ENCODE measurements at places on chromosomes 7 and 10. TPM values are rescaled to one million over a fixed set of nuclear protein-coding genes. Genes with fewer than 3 reads are reported as not detected.

GRCh38 chr10:12431151-12432101 lies 82.1 kb downstream of the CAMK1D start:
- no peak for DNase-seq

The AFAP1L2 gene
- total RNA-seq: 6.5 TPM

DNA sequence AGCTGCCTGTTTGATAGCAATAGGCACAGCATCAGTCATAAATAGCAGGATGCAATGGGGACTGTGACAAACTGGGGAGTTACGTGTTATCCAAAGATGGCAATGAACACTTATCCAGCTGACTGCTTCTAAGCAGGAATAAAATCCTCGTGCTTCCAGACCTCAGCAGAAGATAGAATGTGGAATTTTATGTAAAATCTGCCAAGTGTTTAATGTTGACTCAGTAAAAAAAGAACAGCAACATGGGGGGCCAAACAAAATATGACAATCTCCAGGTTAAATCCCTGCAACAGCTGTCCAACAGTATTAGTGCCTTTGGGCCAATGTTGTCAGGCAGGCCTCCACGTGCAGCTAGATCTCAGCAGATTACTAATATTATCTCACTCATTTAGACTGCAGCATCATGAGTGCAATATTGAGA lies 127.3 kb downstream of the SEMA3C start:
- no peak for DNase-seq

- no peak for DNase-seq
Measured at GRCh38 chr7:5041047-5041446, 4.6 kb upstream of the RBAK start.

The SEMA3D gene
- total RNA-seq: 4.5 TPM

GRCh38 chr10:2592360-2593160 lies 474.8 kb upstream of the PFKP start:
- DNase-seq: no peak

The MRLN gene
- total RNA-seq: not detected

DNA sequence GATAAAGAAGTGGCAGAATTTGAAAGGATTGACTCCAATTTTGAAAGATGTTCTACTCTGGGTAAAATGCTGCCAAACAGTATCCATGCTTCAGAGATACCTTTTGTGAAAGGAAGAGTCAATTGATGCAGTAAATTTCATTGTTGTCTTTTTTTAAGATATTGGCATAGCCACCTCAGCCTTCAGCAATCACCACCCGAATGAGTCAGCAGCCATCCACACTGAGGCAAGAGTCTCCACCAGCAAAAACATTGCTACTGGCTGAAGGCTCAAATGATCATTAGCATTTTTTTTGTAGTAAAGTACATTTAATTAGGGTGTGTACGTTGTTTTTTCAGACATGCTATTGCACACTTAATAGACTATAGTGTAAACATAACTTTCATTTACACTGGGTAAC lies 31.7 kb upstream of the CYP26C1 start:
- no peak for DNase-seq

The PBLD gene
- 30.5 TPM for total RNA-seq

- no peak for DNase-seq
Measured at GRCh38 chr7:90879924-90880323, 283.8 kb downstream of the CDK14 start.

- no peak for DNase-seq
Measured at GRCh38 chr10:106111246-106111645, 1053.3 kb downstream of the SORCS1 start.

DNA sequence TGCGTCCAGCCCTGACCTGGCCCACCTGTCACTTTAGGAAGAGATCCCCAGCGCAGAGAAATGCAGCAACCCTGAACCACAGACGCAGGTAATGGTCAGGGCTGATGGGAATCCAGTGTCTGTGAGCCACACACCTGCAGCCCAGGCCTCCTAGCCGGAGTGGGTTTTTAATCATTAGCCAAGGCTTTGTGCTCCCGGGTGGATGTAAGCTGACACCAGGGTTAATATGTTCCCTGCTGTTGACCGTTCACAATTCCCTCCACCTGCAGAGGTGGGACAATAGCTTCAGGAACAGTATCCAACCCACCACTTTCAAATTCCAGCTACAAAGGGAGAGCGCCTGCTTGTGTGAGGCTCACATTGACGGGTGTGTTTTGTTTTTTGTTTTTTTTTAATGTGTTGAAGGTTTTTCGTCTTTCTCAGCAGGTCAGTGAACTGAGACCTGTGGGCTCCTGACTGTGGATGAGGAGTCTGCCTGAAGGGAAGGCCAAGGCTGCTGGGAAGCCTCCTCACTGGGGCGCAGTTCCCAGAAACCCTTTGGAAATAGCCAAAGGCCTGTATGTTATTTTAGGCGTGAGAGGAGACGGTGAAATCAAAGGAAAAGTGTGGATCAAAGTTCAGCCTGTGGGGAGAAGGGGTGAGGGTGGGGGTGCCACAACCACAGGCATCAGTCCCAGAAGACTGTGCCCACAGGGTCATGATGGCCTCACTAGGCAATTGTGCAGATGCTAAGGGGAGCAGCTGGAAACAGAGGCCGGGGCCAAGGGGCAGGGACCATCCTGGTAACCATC lies 111.1 kb downstream of the TNS3 start:
- no peak for DNase-seq

- DNase-seq: no peak
Measured at GRCh38 chr10:84825330-84825729, 496.9 kb downstream of the CCSER2 start.

GRCh38 chr10:77768039-77768438 lies 130.4 kb upstream of the KCNMA1 start:
- no peak for DNase-seq

DNA sequence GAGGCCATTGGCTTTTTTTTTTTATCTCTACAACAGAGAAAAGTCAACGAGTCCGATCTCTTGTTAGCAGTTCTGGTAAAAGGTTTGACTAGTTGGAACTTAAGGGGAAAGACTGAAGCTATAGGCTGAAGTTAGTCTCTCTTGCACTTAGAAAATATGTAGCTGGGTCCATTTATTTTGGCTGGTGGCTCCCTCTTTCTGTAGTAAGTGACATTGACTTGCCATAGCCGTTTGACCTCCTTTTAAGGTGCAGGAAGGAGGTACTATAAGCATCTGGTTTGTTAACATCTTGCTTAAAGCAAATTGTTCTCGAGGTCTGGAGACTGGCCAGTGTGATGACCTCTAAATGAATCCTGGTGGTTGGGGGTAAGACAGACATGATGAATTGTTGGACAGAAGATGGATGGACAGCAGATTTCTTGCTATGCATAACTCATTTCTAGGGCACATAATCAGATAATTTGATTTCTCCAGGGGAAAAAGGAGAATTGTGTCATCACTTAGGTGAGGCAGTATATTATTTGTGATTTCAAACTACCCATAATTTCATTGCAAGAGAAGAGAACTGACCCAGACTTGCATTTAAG lies 356.3 kb upstream of the GALNT17 start:
- no peak for DNase-seq

DNA sequence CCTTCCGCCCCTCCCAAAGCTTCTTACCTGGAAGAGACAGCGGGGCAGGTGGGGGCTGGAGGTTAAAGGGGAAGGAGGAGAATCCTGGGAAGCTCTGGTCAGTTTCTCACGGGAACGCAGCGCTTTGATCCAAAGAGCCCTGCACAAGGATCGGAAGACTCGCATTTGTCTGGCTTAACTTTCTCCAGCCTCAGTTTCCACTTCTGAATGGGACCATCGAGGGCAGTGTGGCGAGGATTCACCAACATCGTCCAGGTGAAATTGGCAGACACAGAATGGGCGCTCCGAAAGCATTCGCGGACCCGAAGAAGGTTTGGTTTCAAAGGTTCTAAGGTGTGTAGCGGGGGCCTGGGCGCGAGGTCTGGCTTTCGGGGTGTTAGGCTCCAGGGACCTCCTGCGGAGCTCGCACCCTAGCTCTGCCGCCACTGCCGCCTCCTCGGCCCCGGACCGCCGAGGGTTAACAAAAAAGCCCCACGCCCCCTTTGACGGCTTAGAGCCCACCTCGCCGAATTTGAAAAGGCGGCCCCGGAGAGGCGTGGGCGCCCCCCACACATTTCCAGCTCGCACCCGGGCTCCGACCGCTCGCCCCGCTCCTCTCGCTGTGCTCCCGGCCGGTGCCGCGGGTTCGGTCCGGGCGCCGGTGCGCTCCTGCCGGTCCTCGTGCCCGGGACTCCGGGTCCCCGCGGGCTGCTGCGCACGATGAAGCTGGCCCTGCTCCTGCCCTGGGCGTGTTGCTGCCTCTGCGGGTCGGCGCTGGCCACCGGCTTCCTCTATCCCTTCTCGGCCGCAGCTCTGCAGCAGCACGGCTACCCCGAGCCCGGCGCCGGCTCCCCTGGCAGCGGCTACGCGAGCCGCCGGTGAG lies at the start of gene COL26A1:
Gene COL26A1 (plus strand): TSS at position 542 of the 862 bp plus-strand sequence. CDS start 158 bp downstream, at position 700.
- DNase-seq: peak; percentile 55

- DNase-seq: no peak
Measured at GRCh38 chr10:32377458-32378259, 30.7 kb upstream of the EPC1 start.

The TEX47 gene
- not detected for total RNA-seq

The MACROH2A2 gene
- total RNA-seq: 11.0 TPM

GRCh38 chr10:27771231-27771630 lies 25.6 kb upstream of the MKX start:
- DNase-seq: no peak

GRCh38 chr10:13165177-13165576 lies 3.8 kb downstream of the MCM10 start:
- DNase-seq: no peak

The CYP3A4 gene
- total RNA-seq: 585 TPM

GRCh38 chr7:115968596-115968995 lies 62.0 kb downstream of the TFEC start:
- no peak for DNase-seq

The GTPBP10 gene
- 13.8 TPM for total RNA-seq

GRCh38 chr7:105151152-105151551 lies 137.1 kb downstream of the KMT2E start:
- no peak for DNase-seq

The ZEB1 gene
- 75.9 TPM for total RNA-seq

The OLAH gene
- total RNA-seq: not detected

DNA sequence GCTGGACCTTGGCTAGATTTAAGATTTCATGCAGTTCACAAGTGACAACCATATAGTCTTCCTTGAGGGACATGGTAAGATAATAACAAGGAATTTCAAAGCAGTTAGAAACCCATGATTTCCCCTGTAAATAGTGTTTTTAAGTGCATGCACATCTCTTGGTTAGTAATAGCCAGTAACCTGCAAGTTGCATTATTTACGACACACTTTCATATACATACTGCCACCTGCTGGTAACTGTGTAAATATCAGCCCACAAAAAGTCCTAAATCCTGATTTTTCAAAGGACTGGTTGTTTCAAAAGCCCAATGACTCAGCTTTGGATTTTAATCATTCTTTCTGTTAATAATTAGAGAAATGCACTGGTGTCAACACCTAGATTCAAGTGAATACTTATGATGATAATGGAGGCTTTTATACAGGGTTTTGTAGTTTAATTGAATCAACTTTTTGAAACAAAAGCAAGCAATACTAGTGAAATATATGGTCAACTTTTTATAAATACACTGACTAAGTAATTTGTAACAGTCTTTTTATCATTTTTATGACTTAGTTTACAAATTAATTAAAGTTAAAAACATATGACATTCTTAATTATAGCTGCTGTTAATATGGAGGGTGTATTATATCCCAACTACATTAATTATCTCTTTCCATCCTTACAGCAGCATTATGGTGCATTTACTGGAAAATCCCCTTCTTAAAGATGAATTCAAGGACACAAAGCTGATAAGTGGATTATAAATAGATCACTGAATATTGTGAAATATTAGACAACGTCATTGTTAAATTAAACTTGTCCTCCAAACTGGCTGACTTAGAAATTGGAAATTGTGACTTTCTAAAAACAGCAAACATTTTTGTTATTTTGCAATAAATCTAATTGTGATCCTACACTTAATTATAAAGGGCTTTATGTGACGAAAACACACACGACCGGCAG lies 367.7 kb upstream of the SEMA3D start:
- no peak for DNase-seq

DNA sequence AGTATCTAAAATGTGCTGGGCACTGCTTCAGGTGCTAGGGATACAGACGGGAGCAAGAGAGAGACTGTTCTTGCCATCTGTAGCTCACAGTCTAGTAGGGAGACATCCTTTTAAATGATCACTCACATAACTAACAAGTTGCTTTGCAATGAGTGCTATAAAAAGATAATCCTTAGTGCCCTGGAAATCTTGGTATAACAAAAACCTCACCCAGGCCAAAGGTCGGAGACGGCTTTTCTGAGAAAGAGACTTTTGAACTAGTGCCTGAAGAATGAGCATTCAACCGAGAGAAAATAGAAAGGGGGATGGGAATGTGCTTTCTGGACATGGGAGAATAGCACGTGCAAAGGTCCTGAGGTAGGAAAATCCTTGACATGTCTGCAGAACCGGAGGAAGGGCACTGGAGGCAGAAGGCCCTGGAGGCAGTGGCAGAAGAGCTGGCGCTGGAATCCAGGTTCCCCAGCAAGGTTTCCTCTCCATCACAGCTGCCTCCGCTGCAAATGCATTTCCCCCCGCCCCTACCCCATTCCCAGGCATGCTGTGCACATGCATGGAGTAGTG lies 89.4 kb downstream of the COL13A1 start:
- DNase-seq: no peak

The PIK3CG gene
- total RNA-seq: 6.2 TPM

DNA sequence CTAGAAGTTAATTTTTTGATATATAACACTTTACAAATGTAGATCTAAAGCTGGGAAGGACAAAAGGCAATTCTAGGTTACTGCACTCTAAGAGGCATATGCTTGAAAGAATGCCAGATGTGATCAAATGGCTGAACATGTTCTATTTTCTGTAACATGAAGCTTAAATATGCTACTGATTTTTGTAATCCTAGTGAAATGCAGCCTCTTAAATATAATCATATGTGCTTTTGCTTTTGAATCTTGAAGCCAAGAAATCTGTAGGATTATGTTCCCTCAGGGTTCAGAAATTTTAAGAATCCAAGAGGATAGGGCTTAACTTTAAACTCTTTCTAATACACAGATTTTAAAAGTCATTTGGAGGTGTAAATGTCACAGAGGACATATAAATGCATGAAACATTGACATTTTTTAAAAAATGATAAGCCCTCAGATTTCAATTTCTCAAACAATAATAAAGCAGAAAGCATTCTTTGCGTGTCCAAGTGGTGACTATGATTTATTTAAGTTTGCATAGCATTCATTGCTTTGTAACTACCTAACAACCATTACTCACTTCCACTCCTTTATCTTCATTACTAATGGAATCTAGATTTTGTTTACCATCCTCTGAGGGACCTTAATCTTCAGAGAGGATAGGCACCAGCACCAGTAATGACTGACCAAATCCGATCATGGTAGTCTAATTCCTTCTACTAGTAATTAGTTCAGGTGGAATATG lies 170.4 kb downstream of the MAGI2 start:
- DNase-seq: no peak

The ELN gene
- 210 TPM for total RNA-seq

The CHN2 gene
- 116 TPM for total RNA-seq

- no peak for DNase-seq
Measured at GRCh38 chr10:80659289-80659688, 121.6 kb downstream of the SH2D4B start.

The FBXL13 gene
- not detected for total RNA-seq

The CUBN gene
- 329 TPM for total RNA-seq

All from Peyer's patch (tissue), 4 donors.